ENCODE measurements at places on chromosomes 4 and X.

DNA sequence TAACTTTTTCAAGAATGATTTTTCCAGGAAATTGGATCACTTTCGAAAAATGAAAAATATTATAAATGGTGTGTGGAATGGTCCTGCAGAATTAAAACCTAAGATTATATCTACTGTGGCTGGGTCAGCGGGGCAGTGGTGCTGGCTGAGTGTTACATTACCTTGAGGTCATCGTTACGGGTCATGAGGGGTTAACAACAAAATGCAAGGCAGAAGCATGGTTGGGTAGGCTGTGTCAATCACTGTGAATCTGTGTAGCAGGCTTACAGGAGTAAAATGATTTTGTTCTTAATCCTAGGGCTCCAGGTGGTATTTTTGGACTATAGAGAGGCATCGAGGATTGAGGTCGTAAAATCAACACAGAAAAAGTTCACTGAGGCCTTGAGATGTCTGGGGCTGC is 105.2 kb upstream of the AMOT start:
- no peak for DNase-seq

- DNase-seq: no peak
Measured at GRCh38 chrX:104679175-104679574, 113.2 kb downstream of the IL1RAPL2 start.

GRCh38 chr4:168859888-168860694 is 150.0 kb downstream of the CBR4 start:
- no peak for DNase-seq

DNA sequence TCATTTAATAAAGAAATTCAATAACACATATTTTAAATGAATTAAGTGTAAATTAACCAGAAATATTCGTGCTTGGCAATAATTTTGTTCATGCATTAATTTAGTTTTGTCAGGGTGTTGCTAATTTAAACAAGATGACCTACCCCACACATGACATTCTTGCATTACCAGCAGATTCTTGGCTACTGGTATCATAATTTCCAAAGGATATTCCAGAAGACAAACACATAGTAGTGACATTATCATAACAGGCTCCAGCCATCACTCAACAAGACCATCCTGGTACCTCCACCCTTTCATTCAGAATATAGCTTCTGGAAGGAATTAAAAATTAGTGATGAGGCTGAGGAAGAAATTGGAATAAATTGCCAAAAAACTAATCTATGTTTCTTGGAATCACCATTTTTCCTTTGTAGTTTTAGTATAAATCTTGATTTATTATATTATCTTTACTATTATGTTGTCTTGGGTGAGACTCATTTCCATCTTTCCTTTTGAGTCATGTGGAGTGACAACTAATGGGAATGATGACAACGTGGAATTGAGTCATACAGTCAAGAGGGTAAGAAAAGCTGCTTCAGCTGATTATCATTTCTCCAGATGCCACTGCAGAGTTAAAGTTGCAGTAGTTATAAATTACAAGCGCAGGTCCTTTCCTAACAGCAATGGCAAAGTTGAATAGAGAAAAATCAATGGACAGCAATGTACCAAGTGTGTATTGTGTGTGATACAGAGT is 30.9 kb upstream of the HHIP start:
- no peak for DNase-seq

DNA sequence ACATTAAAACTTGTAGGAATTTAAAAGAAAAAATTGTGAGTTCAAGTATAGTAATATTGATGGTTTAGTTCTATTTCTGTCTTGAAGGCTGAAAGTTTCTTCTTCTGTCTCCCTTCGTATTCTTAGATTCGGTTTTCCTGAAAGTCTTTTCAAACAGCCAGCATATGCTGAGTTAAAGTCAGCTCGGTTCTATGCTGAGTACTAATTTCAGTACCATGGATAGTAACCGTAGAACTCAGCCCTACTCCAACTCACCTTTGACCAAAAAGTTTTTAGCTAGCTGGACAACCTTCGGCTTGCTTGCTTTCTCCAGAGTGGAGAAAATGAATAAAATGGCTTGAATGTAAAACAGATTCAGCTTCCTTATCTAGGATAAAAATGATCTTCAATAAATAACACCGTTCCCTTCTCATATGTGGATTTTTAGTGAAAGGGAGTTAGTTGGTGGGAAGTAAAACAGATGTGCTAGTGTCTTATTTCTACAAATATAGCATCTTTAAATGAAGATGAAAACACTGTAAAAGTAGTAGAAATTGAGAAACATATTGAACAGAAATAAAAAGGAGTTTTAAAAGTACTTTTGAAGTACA is 5.2 kb downstream of the POU4F2 start:
- DNase-seq: no peak

- no peak for DNase-seq
Measured at GRCh38 chrX:115233497-115234455, at the start of gene LRCH2. LRCH2 (minus strand) TSS chrX:115234096; CDS start chrX:115234041, 55 bp downstream.

GRCh38 chr4:71559957-71560571 is 221.2 kb downstream of the SLC4A4 start:
- no peak for DNase-seq

GRCh38 chr4:69823481-69824186 is 36.3 kb downstream of the SULT1E1 start:
- DNase-seq: no peak

DNA sequence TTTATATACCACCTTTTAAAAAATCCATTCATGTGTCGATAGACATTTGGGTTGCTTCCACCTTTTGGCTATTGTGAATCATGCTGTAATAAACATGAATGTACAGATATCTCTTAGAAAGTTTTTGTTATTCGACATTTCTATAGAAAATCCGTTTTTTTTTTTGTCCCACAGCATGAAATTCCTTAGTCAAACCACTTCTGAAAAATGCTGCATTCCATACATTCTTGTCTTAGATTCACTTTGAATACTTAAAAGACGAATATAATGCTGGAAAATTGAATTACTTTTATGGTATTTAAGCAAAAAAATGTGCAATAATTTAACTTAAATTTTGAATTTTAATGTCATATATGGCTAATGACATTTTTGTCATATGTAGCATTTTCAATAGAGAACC is 1345.5 kb downstream of the TECRL start:
- DNase-seq: no peak

DNA sequence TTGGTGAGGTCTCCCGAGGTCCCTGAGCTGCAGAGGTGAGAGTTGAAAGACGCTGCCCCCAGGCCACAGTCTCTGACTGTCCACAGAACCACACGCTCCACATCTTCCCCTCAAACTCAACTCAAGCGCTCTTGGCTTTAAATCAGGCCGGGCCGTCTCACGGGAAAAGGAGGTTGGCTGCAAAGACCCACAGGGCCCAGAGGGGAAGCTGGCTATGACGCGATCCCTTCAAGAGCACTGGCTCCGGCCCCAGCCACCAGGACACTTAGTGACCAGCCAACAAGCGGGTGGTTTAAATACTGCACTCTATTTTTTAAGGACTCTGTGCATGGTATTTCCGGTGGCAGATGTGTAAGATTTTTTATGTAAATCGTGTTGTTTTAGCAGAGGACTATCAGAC is 19.9 kb downstream of the LRPAP1 start:
- no peak for DNase-seq

DNA sequence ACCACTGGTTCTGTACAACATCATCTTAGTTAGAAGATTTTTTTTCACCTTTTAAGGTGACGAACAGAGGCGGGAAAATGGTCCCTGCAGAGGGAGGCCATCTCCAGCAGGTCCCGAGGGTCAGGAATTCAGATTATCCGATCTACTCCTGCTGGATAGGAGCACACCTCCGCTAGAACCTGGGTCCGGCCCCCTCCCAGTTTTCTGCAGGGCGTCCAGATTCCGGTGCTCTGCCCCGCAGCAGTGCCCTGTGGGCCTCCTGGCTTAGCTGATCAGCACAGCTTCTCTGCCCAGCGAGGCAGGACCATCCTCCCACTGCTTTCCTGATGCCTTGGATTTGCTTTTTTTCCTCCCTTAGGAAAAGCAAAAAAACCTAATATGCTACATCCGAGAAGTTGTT is 2.3 kb downstream of the TBL1X start:
- DNase-seq: no peak

GRCh38 chr4:142519342-142519741 is 326.8 kb downstream of the INPP4B start:
- no peak for DNase-seq

DNA sequence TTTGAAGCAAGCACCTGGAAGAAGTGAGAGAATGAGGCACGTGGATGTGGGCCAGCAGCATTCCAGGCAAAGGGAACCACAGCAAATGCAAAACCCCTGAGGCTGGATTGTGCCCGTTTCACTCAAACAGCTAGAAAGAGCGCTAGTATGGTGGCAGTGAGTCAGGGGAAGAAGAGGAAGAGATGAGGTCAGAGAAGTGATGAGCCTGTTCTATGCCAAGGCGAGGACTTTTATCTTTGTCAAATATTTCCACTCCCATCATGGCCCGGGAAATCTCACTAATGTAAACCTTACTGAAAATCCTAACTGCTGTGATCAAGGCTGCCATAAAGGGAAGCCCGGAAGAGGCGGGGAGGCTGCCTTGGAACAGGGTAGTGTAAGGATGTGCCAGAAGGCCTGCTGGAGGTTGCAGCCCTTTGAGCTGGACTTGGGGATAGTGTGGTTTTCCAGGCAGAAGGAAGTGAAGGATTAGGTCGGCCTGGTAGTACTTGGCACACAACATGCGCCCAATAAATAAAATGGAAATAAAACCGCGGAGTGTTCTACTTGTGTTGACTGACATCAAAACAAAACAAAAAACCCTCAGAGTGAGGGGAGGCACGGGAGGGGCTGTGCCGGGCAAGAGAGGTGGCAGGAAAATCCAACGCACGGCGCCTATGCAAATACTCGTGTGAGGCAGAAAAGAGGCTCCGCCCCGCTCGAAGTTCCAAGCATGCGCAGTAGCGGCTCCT is 1.2 kb upstream of the CDK16 start:
- no peak for DNase-seq

DNA sequence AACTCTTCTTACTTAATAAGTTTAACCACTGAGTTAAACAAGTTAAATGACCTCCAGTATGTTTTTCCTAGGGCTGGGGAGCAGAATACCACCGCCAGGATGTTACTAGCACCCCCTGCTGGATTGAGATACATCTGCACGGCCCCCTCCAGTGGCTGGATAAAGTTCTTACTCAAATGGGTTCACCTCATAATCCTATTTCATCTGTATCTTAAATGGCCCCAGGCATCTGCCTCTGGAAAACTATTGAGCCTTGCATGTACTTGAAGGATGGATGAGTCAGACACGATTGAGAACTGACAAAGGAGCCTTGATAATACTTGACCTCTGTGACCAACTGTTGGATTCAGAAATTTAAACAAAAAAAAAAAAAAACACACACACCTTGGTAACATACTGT is 61.5 kb upstream of the MMAA start:
- peak; percentile 17 for DNase-seq

- DNase-seq: no peak
Measured at GRCh38 chr4:168385142-168385490, 66.6 kb upstream of the DDX60 start.

GRCh38 chrX:144901521-144901920 is 345.8 kb upstream of the SPANXN1 start:
- no peak for DNase-seq

- no peak for DNase-seq
Measured at GRCh38 chr4:84672177-84672576, 89.2 kb downstream of the CDS1 start.

DNA sequence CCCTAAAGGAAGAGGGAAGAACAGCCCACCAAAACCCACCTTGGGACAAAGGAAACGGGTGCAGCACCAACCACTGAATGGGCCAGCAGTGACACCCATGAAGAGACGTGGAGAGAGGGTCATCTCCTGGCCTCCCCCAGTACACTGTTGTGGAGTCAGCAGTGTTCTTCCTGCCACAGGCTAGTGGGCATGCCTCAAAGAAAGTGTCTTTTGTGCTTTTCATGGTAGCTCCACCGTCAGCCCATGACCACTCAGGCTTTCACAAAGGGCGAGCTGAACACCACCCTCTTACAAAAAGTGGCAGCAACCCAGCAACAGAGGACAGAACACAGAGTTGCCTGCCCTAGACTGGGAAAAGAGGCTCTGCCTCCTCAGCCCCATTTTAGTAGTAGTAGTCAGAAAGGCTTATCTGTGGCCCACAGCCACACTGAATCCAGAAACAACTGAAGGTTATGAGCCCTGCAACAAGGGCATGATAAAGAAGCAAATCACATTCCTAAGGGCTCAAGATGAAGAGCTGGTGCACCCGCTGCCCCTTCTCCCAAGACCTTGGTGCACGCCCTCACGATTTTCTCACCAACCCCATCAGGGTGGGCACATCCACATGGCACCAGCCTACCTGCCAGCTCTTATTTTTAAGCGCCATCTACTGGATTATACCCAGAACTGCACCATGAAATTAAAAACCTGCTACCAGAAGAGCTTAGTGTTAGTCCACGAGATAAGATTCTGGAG is 53.1 kb downstream of the RAB28 start:
- no peak for DNase-seq

- DNase-seq: no peak
Measured at GRCh38 chrX:78527263-78527662, 131.9 kb downstream of the RTL3 start.

DNA sequence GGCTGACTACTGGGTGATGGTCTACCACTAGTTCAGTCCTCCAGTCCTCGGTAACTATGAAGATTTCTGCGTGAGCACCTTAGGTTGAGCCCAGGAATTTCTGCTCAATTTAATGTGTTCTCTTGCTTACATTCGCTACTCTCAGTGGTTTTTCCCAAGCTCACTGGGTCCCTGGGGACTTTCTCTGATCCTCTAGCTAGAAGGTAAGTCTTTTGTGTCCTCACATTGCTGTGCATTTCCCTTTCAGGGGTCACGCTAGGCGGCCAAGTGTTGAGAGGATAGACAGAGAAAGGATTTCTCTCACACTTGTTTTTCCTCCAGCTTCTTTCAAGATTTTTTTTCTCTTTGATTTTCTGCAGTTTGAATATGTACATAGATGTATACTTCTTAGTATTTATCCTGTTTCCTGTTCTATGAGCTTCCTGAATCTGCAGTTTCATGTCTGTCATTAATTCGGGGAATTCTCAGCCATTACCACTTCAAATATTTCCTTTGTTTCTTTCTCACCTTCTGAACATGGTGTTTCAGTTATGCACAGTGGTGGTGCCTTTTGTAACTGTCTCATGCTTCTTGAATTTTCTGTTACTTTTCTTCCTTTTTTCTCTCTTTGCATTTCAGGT is 17.5 kb downstream of the MAGEA9 start:
- DNase-seq: no peak

DNA sequence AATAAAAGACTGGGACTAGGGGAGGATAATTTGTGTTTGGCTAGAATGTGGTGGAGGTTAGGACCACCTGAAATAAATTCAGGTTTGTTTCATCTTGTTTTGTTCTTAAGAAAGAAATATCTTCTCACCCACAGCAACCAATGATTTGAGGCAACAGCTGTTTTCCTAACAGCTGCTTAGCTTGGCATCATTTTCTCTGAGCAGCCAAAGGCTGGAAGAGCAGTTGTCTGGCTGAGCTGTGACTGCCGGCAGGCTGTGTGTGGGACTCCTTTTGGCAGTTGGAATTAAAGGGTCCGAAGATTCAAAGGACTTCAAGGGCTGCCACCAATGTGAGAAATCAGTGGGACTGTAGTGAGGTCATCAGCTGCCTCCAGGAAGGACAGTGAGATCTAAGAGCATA is 5.0 kb downstream of the TRIM75 start:
- DNase-seq: no peak

DNA sequence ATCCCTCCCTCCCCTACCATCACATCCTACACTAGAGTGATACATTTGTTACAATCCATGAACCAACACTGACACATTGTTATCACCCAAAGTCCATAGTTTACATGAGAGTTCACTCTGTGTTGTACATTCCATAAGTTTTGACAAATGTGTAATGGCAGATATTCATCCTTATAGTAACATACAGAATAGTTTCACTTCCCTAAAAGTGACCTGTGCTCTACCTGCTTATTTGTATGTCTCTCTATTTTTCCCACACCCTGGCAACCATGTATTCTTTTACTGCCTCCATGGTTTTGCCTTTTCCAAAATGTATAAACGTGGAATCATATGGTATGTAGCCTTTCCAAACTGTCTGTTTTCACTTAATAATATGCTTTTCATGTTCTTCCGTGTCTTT is 42.2 kb upstream of the HPGD start:
- no peak for DNase-seq
